ENCODE measurements at places on chromosomes 3 and 15. TPM values are rescaled to one million over a fixed set of nuclear protein-coding genes. Genes with fewer than 3 reads are reported as not detected.

PCSK6 gene
- 3.9 TPM for total RNA-seq

HTR3E gene
- not detected for total RNA-seq

EPHB1 gene
- total RNA-seq: 3.6 TPM

NOX5 gene
- not detected for total RNA-seq

TPM1 gene
- total RNA-seq: 3,867 TPM

ZNF80 gene
- not detected for total RNA-seq

SKIL gene
- 28.6 TPM for total RNA-seq

GABRG3 gene
- under 0.01 TPM for total RNA-seq

XYLB gene
- total RNA-seq: 2.3 TPM

LMOD3 gene
- not detected for total RNA-seq

DNA sequence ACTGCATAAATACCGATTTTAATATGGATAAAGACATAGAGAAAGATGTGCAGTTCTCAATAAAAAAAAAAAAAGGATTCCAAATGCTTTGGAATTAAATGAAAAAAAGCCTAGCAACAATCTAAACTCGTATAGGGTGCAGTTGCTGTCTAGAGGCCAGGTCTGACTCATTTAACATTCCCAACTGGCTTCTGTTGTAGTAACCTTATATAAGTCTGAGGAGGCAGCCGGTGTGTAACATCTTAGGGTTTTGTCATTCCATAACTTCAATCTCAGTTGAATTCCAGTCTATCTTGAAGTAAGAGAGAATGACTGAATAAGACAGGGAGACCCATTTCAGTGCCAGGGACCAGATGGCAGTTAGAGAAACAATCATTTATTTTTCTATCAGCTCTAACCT, 6.5 kb downstream of the PDCD10 start:
- no peak for DNase-seq

- no peak for DNase-seq
Measured at GRCh38 chr15:60351066-60351465, 46.7 kb downstream of the ANXA2 start.

DNA sequence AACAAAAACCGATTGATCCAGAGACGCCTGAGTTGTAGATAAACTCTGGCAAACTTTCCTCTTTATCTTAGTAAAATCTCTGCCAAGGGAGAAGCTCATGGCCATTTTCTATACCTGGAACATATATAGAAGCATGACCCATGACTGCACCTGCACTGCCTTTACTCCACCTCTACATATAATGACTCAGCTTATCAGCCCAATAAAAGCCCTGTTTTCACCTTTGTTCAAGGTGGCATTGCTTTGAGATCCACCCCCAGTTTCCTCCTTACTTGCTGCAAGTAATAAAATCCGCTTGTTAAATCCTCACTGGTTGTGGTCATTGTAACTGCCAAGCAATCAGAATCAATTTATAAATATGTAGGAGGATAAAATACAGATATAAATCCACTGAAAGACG, 1280.4 kb downstream of the NSUN3 start:
- no peak for DNase-seq

DNA sequence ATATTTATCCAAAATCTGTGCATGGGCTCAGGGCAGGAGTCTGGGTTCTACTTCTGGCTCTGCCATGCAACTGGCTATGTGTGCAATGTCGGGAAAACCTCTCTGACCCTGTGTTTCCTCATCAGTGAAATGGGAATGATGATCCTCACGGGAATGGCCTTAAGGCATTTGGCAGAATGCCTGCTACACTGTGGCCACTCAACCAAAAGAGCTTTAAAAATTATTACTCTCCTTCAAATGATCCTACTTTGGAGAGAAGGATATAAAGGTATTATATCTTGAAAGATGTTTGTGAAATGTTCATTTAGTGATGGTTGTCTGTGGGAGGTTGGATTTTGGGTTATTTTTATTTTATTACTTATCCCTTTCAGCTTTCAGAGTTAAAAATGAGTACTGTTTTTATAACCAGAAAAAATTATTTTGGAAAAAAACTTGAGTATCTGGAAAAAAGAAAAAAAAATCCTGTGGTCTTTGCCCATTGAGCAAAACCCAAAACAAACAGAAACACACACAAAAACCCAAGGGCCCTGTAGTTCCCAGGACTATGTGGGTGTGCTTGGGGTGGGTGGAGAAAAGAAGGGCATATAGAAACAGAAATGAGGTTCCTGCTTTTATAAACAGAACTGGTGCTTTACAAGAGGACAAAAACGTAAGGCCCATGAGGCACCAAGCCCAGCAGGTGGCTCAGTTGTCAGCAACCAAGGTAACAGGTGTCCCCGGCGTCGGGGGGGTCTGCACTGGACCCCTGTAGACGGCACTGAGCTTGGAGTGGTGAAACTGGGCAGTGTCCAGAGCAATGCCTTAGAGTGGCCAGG, 22.0 kb downstream of the RGMA start:
- no peak for DNase-seq

- DNase-seq: peak; percentile 53
Measured at GRCh38 chr15:25242957-25243799, 195.6 kb downstream of the UBE3A start.

DNA sequence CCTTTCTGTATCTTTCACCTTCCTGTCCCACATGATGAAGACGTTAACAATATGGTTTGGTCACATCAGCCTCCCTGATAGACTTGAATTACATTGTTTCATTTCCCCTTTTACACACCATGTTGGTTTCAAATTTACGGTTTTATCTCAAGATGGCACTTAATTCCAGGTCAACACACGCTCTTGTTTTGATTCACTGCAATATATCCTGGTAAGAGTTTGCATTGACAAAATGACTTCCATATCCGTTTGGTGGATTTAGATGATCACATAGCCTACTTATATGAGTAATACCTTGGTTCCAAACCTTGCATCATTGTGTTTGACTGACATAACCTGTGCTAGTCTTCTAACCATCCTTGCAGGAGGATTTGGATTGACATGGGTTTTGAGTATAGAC, 499.4 kb downstream of the ROBO1 start:
- DNase-seq: no peak

DNA sequence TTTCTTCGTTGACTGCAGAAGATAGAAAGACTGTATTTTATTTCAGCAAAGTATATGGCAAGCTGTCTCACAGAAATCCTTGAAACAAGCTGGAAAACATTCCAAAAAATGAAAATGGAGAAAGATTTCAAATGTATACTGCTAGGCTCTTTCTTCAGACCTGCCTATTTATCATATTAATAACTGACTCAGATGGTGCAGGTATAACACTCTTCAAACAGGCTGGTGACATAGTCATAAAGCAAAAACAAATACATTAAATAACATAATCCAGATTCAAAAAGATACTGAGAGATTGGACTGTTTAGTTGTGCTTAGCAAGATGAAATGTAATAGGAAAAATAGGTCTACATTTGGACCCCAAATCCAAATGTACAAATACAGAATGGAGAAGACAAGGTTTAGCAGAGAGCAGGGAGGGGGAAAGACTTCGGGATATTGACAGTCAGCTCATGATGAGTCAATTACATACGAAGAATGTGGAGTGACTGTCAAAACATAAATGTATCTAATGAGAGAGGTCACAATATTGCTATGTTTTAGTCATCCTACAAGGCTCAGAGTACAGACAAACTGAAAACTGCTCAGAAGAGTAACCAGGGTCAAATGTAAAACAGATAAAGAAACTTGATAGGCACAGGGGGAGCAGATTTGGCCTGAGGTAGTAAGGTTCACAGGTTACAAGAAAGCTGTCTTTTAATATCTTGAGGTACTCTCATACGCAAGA, 88.7 kb downstream of the DMXL2 start:
- no peak for DNase-seq

- DNase-seq: no peak
Measured at GRCh38 chr3:43481375-43481774, 140.4 kb downstream of the ANO10 start.

- no peak for DNase-seq
Measured at GRCh38 chr15:94229591-94230369, 1.6 kb upstream of the MCTP2 start.

DNA sequence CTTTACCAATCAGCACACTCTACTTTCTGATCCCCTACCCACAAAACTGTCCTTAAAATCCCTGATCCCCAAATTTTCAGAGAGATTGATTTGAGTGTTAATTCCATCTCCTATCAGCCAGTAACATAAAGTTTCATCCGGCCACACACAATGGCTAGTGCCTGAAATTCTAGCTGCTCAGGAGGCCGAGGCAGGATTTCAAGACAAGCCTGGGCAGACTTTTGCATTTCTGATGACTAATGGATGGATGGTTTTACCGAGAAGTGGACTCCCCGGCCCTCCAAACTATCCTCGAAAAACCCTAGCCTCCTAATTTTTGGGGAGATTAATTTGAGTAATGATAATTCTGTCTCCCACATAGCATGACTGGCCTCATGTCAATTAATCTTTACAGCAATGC, 269.8 kb upstream of the POU1F1 start:
- no peak for DNase-seq

- DNase-seq: no peak
Measured at GRCh38 chr3:18633002-18633401, 207.9 kb upstream of the SATB1 start.

DNA sequence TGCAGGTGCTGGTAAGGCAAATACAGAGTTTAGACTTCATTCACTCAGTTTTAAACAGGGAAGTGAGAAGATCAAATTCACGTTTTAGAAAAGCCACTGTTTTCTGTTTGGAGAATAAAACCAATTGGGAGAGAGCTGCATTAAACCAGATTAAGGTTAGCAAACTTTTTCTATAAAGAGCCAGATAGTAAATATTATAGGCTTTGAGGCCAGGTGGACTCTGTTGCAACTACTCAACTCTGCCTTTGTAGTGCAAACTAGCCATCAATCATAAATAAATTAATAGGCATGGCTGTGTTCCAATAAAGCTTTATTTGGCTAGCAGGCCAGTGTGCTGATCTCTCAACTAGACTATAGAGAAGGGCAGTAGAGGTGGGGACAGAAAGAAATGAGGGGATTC, 33.5 kb downstream of the SUCLG2 start:
- DNase-seq: no peak

DNA sequence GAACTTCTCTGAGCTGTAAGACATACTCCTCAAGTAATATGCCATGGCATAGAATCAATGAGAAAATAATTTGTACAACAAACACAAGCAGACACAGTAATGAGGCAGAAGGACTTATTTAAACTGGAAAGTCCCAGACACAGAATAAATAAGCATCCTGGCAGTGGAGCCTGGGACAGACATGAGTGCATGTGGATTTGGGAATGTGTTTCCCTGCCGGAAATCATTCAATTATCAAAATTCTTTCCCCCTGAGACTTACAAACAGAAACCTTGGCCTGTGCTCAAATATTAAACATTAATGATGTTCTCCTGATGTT, 520.1 kb downstream of the ROBO1 start:
- DNase-seq: peak; percentile 37

GRCh38 chr3:32316319-32316718, 75.3 kb upstream of the CMTM7 start:
- no peak for DNase-seq

- no peak for DNase-seq
Measured at GRCh38 chr15:96354731-96355567, 24.4 kb downstream of the NR2F2 start.

DNA sequence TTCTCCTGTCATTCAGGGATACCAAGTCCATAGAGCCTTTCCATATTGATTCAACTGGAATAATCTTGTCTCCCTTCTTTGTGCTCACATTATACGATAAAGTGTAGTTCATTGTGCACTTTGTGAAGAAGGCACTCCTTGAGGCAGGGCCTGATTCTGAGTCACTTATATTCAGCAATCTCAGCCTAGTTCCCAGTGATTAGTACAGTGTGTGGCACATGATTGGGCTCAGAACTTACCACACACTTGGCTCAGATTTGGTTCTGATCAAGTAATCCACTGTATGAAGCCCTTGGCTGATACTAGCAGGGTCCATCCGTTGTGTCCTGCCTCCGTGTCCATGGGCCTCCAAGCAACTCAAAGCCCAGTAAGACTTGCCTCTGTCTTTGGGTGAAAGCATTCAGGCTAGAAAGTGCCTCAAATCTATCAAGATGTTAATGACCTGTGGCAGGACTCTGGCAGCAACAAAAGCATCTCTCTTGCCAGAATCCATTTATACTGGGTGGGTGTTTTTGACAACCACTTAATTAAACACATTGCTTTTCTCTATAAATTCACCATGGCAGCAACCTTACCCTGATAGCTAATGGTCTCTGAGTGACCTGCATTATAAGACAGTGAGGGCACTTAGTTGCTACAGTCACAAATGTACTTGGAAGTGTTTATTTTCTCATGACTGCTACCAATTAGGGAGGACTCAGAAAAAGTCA, 51.3 kb downstream of the TPRG1 start:
- DNase-seq: no peak

DNA sequence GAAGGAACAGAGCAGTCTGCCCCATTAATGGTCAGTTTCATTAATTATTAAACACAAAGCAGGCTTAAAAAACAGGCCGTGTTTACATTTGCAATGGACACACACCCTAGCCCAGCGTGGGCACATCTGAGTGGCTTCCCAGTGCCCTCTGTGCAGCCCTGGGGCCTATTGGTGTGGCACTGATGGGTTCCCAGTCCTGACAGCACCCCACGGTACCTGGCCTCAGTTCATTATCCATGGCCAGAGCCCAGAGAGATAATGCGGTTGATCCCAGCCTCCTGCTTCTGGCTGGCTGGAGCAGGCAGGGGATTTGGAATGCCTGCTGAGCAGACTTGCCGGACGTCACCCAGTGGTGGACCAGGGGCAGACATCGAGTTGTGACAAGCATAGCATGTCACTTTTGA, 110.5 kb upstream of the ABHD17C start:
- no peak for DNase-seq

GRCh38 chr3:72855001-72855400, 6.8 kb upstream of the SHQ1 start:
- DNase-seq: no peak

DNA sequence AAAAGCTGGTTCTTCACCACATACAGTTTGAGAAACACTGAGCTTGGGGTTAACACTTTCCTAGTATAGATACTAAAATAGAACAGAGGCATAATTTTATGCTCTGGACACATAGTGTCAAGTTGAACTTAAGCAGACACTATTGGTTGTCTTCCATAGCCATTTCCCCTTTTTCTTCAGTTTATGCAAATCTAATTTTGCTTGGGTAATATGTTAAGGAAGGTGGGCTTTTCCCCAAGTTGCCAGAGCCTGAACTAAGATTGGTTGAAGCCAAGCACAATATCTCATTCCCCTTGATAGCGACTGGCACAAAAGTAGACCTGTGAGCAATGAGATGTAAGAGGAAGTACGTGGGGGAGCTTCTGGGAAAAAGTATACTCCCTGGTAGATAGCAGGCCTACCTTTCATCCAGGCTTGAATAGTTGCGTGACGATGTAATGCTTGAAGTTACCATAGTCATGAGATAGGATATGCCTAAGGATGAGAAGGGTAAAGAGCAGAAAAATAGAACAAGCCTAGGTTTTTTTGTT, 4.5 kb upstream of the POPDC2 start:
- no peak for DNase-seq

DNA sequence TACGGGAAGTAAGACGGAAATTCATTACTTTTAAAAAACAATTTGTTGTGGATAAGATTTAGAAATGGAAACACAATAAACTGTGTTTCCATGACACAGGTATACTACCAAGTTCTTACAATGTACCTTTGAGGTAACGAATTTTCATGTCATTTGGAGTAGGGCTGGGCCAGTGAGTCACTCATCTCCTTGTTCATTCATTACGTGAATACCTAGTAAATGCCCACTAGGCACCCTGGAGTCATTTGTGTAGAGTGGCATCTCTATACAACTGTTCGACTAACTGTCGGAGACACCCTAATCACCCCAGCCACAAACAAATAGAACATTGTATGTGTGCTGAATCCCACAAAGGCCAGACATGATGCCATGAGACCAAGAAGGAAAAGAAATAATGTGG, 94.8 kb downstream of the IGF1R start:
- DNase-seq: no peak
